Activated CD4-positive, CD25-positive, alpha-beta regulatory T cell (primary cell): ENCODE measurements at places on chromosomes 3 and 15.

DNA sequence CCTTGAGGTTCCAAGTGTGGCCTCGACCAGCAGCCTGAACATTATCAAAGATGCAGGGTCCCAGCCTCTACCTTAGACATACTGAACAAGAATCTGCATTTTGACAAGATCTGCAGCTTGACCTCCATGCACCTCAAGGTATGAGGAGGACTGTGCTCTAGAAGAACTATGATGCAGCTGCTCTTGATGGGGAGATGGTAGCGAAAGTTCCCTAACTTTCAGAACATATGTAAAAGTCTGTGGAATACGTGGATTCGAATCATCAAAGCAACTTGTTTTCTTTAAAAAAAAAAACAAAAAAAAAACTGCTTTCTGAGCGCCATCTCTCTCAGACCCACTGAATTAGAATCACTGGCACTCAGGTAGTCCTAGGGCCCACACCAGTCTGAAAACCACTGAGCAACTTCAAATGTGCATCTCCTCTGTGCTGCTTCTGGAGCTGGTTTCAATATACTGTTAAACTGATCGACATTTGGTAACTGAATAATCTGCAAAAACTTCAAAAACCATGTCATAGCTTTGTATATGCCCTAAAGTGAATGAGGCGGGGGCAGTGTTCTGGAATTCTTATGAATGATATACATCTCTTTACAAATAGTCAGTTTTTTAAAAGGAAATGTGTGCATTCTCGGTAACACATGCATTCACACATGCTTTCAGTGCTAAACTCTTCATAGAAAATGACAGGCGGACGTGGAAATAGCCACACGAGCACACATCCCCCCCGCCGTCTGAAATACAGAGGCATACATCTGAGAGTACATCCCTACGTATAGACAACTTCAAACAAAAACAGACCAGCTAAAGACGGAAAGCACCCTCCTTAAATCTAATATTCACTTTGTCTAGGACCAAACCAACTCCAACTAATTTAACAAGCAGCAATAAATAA lies 128.8 kb downstream of the FOXP1 start:
- no peak for DNase-seq

DNA sequence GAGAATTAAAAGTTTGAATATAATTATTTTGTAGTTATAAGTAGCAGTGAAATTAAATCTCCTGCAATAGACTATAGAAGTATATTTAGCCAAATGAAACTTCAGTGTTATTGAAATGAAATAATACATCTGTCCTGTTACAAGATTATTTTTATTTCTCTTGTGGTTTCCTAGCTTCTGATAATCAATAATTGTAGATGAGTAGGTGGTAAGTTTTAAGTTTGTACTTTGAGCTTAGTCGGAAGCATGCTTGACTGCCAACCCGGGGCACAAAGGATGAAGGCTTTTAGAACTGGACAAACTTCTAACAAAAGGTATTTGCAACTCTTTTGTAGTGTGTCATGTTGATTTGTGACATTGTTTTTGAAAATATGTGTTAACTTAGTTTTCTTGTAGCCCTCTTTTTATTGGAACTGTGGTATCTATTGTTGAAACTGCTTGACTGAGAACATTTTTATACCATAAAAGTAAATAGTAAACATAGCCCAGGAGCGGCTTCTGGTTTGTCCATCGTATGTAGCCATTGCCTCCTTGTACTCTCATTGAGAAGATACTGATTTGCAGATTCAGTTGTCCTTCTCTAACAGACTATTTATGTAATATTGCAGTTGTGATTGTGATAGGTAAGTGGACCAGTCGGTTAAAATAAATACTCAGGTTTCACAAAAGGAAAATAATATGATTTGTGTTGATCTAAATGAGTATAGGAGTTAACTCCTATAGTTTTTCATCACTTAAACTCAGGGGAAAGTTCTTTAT lies 2.9 kb downstream of the CTNNB1 start:
- no peak for DNase-seq

DNA sequence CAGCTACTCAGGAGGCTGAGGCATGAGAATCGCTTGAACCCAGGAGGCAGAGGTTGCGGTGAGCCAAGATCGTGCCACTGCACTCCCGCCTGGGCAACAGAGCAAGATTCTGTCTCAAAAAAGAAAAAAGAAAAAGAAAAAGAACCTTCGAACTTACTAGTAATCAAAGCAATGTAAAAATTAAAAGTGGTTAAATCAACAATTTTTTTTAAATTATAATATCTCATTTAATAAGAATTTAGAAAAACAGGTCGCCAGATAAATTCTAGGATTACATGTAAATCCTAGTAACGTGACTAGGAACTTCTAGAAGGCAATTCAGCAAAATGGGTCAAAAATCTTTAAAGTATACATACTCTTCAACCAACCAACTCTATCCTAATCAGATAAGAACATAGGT lies 37.2 kb downstream of the GSK3B start:
- DNase-seq: no peak

- no peak for DNase-seq
These were observed 14.8 kb upstream of the RNF7 start for GRCh38 chr3:141723255-141723654.
